GM18507 (cell line): ENCODE measurements at places on chromosomes 16 and 17.
A peak's percentile ranks its signal among the peaks of the same experiment; 100 is the strongest.

GRCh38 chr17:63039342-63039741, 73.3 kb downstream of the TANC2 start:
- DNase-seq = no peak

- DNase-seq = no peak
These were observed at the start of gene KIFC3 for GRCh38 chr16:57802341-57803133. Gene KIFC3 (minus strand): TSS chr16:57802491. CDS start chr16:57798243, 4,248 bp downstream.

DNA sequence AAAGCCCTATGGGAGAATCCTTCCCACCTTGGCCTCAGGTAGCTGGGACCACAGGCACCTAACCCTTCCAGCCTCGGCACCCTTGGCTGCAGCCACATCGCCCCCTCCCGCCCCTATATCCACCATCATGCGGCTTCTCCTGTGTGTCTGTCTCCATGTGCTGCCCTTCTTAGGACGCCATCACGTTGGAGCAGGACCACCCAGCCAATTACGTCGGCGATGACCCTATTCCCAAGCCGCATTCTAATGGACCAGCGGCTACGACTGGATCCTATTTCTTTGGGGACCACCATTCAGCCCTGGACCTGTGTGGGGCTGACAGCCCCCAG, 3.3 kb upstream of the CCDC57 start:
- no peak for DNase-seq

DNA sequence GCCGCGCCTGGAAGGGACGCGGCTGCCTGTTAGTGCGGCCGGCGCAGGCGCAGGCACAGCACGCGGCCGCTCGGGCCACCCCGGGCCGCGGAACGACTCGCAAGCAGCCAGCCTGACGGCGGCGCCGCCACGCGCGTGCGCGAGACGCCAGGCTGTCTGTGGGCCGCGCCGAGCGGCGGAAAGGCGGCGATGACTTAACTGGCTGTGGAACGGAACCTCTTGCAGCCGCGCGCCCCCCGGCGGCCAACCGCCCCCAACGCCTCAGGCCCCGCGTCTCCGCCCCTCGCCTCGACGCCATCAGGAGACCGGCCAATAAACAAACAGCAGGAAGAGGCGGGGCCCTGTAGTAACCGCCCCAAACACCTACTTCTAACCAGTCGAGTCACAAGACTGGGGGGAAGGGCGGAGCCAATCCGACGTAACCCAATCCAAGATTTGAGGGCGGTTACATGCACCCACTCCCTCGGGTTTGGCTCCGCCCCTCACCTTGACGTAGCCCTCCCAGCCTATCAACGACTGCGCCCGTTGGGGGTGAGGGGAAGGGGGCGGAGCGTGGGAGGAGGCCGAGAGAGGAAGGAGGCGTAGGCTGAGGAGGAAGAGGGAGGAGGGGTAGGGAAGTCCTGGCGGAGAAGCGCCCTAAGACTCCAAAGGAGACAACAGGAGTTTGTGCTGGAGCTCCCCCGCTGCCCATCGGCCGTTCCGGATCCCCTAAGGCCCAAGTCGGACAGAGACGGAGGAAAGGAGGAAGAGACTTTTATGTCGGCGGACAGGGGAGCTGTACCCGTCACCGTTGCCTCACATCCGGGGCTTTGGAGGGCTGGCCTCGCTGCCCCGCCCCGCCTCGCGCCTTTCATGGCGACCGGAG, at the start of gene FBRS:
Gene FBRS (plus strand): TSS at position 566 of the 865 bp plus-strand sequence. CDS start 1,088 bp downstream, outside the sequence.
- peak; percentile 78 for DNase-seq

GRCh38 chr17:54662978-54663876, 237.4 kb upstream of the TOM1L1 start:
- DNase-seq = no peak

GRCh38 chr17:67043283-67043682, 1.1 kb upstream of the CACNG1 start:
- DNase-seq = no peak

GRCh38 chr17:20997711-20998570, 44.9 kb downstream of the USP22 start:
- DNase-seq = no peak

DNA sequence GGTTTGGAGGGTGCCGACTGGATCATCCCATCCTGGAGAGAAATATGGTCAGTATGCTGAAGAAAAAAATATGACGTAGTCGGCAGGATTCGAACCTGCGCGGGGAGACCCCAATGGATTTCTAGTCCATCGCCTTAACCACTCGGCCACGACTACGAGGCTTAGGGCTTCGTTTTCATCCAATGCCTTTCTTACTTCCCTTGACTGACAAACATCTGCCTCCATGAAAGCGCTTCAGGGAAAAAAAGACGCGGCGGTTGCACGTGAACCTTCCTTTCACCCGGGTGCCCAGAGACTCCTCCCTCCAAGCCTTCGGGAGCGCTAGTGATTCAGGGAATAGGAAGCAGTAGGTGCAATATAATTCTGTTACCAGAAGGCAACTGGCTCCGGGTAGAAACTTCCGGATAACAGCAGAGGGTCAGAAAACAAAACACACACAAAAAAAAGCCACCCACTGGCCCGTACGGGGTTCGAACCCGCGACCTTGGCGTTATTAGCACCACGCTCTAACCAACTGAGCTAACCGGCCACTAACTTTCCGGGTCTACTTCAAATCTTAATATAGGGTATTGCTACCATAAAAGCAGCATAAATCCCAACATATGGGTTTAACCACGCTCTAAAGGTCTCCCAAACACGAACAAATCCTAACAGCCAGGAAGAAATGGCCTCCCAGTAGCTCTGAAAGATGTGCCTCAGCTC, 16.3 kb upstream of the AURKB start:
- DNase-seq = no peak

DNA sequence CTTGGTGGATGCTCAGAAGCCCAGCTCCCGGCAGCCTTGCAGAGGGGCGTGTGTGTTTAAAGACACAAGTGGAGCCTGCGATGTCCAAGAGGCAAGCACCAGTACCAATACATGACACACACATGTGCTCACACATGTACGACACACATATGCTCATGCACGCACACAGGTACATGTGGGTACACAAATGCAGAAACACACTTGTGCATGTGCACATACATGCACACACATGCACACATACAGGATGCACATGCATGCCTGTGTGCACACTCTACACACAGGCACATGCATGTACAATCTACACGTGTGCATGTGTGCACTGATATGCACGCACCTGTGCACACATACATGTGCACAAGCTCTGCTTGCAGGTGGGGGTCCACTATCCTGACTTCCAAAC, 10.8 kb downstream of the RBFOX3 start:
- no peak for DNase-seq

DNA sequence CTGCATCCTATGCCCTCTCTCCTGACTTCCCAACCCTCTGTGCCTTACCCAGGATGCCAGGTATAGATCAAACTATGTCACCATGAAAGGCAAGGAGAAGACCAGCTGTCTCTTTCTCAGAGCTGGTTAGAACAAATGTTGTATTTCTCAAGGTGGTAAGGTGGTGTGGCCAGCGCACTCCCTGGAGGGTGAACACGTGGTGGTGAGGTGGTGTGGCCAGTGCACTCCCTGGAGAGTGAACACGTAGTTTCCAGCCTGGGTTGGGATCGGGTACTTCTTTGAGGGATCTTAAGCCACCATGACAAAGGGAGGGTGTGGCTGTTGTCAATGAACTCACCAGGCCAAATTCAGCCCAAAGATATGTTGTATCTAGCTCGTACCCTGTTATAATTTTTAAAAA, 26.8 kb downstream of the KATNIP start:
- no peak for DNase-seq

- no peak for DNase-seq
These were observed at the start of gene CA4 for GRCh38 chr17:60149691-60150582. Gene CA4 (plus strand): TSS chr17:60149973. CDS start chr17:60150035, 62 bp downstream.

- DNase-seq = no peak
These were observed 157.0 kb downstream of the C16orf95 start for GRCh38 chr16:87160234-87160636.
